ENCODE measurements at places on chromosomes 3 and 15. TPM values are rescaled to one million over a fixed set of nuclear protein-coding genes. Genes with fewer than 3 reads are reported as not detected.

The GRK7 gene
- not detected for total RNA-seq

The SEMA3G gene
- total RNA-seq = 0.07 TPM

The SCN5A gene
- 0.63 TPM for total RNA-seq

The SYNM gene
- 40.0 TPM for total RNA-seq

The SLC28A1 gene
- not detected for total RNA-seq

The CPNE9 gene
- total RNA-seq = 0.10 TPM

The ITIH3 gene
- total RNA-seq = not detected

The SKOR1 gene
- 0.02 TPM for total RNA-seq

The LRRK1 gene
- 15.3 TPM for total RNA-seq

The DNAJA4 gene
- total RNA-seq = not detected

The SCAANT1 gene
- total RNA-seq = not detected

The C3orf85 gene
- not detected for total RNA-seq

The METTL6 gene
- 27.6 TPM for total RNA-seq

The MYZAP gene
- total RNA-seq = 1.6 TPM

The TMF1 gene
- total RNA-seq = 16.4 TPM

The LRRC34 gene
- not detected for total RNA-seq

The CSTA gene
- total RNA-seq = 1.9 TPM

The SLC22A13 gene
- not detected for total RNA-seq

The ZPLD1 gene
- total RNA-seq = 0.08 TPM

The TPRG1 gene
- total RNA-seq = 0.38 TPM

The LRRC57 gene
- total RNA-seq = 11.3 TPM

The TMCO5A gene
- not detected for total RNA-seq

The TMCC1 gene
- 10.2 TPM for total RNA-seq

The HTR3E gene
- not detected for total RNA-seq

The TFDP2 gene
- 17.9 TPM for total RNA-seq

The RHCG gene
- total RNA-seq = 33.0 TPM

The CCR3 gene
- total RNA-seq = not detected

The ADCY5 gene
- 0.50 TPM for total RNA-seq

The SAMMSON gene
- not detected for total RNA-seq

The B2M gene
- 409 TPM for total RNA-seq

The P2RY12 gene
- total RNA-seq = not detected

The CCR8 gene
- not detected for total RNA-seq

The CDCP1 gene
- 11.5 TPM for total RNA-seq

The C3orf49 gene
- not detected for total RNA-seq

The CNTN3 gene
- not detected for total RNA-seq

The SCN11A gene
- not detected for total RNA-seq

The MINDY2 gene
- 4.3 TPM for total RNA-seq

The HCN4 gene
- total RNA-seq = 0.35 TPM

The ADAMTS9 gene
- 0.87 TPM for total RNA-seq

The ZNF662 gene
- total RNA-seq = not detected

The FAM81A gene
- total RNA-seq = 13.3 TPM

The PLCB2 gene
- total RNA-seq = 0.69 TPM

The ANKRD63 gene
- not detected for total RNA-seq

The CEP70 gene
- 7.6 TPM for total RNA-seq

Measured in A549 treated with RU486 at 1 μM for 4 hours (cell line).